SJCRH30 (cell line): ENCODE measurements at places on chromosomes 11 and 22.

GRCh38 chr11:79344753-79345294, 96.0 kb downstream of the TENM4 start:
- DNase-seq = no peak

GRCh38 chr22:39522567-39523300, 2.4 kb downstream of the ATF4 start:
- peak; percentile 79 for DNase-seq

GRCh38 chr11:88212300-88212699, 37.1 kb upstream of the RAB38 start:
- DNase-seq = no peak

DNA sequence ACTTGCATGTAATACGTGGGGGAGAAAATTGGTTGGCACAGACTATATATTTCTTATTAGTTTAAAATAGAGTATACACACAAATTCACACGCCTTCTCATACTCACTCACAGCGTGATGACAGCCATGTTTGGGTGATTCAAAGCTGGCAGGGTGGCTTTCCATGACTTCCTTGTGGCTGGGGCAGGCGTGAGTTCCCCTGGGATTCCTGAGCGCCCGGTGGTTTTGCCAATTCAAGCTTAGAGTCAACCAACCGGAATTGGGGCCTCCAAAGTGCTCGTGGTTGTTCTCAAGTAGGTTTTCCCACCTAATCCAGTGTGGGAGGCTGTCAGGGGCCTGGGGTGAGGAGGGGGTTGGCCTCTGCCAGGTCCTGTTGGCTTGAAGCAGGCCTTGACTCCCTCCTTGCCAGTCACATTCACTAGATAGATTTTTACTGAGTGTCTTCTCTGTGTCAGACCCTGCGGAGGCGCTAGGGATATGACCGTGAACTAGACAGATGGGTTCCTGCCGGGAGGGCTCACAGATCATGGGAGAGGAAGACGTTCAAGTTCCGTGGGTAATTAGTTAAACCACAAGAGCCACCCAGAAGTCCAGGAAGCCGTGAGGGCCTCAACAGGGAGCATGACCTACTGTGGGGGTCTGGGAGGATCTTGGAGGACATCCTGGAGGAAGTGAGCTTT, 11.5 kb downstream of the PKNOX2 start:
- DNase-seq = peak; percentile 68

DNA sequence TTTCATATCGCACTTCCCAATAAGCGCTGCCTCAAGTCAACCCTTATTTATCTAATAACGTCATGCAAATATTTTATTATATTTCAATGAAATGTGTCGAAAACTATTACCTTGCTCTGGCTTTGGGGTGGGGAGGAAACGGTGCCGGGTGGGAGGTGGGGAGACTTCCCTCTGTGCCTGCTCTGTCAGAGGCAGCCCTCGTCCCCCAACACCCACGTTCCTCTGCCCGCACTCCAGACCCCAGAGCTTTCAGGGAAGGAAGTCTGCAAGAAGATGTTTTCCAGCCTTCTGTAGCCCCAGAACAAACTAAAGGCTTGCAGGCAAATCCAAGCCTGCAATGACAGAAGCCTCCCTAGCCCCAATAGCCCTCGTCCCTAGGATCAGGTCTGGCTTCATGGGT, 235.7 kb downstream of the BUD13 start:
- DNase-seq = no peak

- DNase-seq = no peak
Observed at GRCh38 chr22:45546333-45547015, 43.8 kb downstream of the FBLN1 start.

DNA sequence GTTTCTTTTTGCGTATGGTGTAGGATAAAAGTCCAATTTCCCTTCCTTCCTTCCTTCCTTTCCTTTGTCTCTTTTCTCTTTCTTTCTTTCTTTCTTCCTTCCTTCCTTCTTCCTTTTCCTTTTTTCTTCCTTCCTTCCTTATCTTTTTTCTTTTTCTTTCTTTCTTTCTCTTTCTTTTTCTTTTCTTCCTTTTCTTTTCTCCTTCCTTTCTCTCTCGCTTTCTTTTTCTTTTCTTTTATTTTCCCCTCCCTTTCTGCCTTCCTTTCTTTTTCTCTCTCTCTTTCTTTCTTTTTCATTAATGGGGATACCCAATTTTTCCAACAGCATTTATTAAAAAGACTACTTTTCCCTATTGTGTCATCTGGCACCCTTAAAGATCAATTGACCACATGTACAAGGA, 1359.7 kb downstream of the FAM181B start:
- no peak for DNase-seq

- no peak for DNase-seq
Observed at GRCh38 chr11:60923326-60923725, 934 bp upstream of the TMEM132A start.

DNA sequence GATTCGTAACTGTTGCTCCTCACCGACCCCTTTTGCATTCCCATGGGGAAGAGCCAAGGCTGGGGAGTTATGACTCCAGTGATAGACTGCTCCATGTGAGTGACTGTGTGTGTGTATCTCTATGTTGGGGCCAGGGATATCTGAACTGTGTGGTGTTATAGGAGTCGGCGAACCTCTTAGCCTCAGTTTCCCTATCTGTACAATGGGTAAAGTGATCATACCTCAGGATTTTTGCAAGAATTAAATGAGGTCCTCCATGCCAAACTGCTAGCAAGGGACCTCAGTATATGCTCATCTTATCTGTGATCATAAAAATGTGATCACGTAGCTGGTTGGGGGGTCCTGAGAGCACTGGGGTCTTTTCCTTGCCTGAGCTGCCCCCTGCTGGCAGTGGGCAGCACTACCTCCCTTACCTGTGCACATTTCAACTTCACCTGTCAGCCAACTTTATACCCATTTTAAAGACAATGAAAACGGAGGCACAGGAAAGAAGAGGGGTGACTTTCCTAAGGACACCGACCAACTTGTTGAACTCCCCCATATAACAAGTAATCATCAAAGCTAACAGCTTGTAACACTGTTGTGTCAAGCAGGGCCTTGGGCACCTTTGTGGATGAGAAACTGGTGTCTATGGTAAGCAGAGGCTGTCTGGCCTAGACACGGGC, 1.4 kb upstream of the DPP3 start:
- no peak for DNase-seq

DNA sequence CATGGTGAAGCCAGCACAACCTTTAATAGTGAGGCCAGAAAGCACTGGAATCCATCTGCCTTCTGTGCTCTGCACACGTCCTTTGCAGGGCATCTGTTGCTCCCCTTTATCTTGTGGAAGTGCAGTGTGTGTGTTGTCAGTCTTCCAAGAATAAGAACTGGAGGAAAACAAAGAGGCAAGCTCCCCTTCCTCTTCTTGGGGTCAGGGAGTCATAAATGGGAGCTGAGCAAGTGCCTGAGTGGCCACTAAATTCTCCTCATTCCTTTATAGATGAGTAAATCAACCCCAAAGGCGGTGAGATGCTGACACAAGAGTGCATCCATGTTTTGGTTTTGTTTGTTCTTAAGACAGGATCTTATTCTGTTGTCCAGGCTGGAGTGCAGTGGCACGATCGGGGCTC, 38.3 kb downstream of the WT1 start:
- no peak for DNase-seq

DNA sequence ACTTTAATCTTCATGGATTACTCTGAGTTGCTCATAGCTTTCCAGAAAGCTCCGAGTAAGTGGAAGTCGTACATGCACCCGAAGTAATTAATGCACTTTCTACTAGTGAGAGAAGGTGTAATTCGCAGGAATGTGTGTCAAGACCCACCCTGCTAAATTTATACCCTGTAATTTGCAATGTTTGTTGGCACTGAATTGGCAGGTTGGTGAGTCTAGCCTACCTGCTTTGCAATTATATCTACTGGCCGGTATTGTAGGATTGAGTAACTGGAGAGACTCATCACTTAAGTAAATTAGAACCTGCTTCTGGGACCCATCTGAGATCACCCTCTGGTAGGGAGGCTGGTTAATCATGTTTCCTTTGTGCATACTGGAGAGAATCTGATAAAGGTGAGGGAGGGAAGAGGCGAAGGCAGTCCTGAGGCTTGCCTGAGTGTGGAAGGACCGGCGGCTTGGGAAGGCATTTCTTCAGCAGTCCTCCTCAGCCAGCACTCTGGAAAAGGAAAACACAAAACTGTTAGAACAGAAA, 63.3 kb downstream of the LDLRAD3 start:
- no peak for DNase-seq

DNA sequence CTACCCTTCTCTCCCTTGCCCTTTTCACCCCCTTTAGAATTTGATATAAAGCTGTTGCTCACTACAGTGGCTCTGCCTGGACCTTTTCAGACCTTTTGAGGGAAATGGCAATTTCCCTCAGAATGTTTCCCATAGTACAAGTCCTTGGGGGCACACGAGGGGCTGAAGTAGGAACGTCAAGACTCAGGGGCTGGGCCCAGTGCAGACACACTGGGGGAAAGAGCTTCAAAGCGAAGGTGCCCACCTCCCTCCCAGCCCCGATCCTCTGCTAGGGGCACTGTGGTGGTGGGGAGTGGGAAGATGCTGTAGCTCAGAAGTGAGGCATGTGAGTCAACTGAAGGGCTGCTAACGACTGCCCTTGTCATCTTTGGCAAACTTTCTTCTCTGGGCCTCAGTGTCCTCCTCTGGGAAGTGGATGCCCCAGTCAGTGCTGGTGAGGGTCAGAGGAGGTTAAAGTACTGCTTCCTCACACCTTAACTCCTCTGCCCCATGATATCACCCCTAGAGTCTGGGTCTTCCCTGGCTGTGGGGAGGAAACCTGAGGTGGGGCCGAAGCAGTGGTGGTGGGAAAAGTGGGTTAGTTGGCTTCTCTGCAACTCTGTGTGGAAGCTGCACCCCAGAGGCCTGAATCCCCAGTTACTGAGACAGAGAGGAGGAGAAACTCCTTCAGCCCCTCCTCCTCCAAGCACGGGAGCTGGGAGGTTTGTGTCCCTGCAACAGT, 425.3 kb upstream of the B3GAT1 start:
- DNase-seq = no peak

DNA sequence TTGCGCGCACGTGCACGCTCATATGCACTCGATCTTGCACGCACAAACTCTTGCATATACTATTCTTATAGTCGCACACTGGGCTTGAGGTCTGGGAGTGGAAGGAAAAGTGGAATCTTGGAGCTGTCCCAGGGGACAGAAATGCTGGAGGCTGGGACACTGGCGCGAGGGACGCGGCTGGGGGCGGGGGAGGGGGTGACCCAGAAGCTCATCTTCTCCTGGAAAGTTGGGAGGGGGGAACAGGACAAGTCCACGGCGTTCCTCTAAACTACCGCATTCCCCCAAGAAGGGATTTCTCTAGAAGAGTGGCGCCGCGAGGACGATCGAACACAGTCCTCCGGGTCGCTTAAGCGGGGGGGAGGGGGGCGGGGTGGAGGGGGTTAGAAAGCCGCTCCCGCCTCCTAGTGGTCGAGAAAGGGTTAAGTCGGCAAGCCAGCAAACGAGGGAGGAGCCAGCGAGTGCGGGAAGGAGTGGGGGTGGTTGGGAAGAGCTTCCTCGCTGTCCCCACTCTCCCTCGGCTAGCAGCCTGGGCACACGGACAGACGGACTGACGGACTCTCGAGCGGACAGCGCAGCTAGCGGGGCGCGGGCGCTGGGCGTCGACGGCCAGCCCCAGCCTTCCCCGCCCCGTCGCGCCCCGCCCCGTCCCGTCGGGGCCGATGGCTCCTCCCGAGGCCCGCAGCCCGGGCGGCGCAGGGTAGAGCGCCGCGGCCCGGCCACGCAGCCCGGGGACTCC, at the start of gene RTN4RL2:
RTN4RL2 (plus strand) TSS at position 507 of the 736 bp plus-strand sequence. CDS start 338 bp downstream, outside the sequence.
- DNase-seq = peak; percentile 75

- no peak for DNase-seq
Observed at GRCh38 chr11:105824457-105825013, 197.5 kb downstream of the MSANTD4 start.

GRCh38 chr11:114168691-114169090, 109.2 kb downstream of the ZBTB16 start:
- no peak for DNase-seq

- DNase-seq = no peak
Observed at GRCh38 chr11:75403037-75403436, 3.7 kb downstream of the RPS3 start.

DNA sequence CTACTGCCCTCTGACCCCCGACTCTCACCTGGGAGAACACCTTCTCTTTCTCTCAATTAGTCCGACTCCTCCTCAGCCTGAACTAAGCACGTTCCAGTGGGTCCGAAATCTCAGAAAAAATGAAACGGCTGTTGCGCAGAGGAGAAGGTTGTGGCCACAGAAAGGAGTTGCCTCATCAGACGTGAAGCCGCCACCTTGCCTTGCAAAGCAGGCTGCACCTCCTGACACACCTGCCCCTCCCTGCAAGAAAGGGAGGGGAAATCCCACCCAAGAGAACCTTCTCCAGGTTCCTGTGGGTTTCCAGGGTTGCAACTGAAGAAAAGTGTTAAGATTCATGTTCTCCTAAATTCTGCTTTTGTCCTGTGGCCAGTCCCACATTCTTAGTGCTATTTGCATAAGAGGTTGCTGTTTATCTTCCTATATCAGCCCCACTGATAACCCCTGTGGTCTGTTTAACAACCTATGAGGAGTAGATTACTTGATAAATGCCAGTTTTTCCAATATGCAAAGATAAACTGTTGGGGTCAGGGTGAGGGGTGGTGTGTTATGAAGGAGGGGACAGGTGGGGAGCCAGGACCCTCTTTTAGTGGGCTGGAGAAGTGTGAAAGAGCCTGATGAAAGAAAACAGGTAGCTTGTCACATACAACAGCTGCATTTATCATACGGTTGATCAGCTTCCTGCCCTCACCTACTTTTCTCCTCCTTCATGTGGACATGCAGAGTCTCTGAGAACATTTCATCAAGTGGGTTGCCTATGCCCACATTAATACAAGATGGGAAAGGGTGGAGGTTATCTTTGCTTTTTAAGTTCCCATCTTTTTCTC, 18.2 kb downstream of the ZBTB16 start:
- DNase-seq = no peak

DNA sequence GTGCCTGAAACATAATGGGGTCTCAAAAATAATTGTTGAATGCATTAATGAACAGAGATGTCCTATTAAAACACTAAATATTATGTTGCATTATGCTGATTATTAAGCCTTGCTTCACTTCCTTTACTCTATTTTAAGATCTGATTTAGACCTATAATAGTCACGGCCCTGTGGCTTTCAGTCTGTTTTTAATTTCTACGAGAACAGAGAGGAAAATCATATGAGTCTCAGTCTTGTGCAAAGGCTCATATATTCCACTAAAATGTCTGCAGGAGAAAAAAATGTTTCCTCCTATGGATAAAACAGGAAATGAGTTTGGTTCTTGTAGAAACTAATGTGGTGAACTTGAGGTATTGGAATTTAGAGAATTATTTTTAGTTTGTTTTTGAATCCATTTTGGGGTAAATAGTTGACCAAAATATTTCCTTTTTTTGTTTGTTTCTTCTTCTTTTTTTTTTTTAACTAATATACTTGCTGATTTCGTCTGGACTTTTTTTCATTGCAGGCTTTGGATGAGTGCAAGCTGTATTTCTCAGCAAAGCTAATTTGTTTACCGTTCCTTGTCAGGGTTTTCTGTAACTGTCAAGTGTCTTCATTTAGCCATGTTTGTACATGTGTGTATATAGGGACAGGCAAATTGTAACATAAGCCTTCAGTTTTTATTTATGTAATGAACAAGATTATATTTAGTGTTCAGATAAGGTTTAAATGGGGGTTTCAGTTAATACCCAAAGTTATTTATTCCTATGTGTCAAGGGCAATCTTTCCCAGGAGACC, 139.1 kb upstream of the DDI1 start:
- no peak for DNase-seq

GRCh38 chr11:122749005-122749687, 89.2 kb upstream of the CRTAM start:
- no peak for DNase-seq
